ENCODE measurements at places on chromosomes 16 and 17.

DNA sequence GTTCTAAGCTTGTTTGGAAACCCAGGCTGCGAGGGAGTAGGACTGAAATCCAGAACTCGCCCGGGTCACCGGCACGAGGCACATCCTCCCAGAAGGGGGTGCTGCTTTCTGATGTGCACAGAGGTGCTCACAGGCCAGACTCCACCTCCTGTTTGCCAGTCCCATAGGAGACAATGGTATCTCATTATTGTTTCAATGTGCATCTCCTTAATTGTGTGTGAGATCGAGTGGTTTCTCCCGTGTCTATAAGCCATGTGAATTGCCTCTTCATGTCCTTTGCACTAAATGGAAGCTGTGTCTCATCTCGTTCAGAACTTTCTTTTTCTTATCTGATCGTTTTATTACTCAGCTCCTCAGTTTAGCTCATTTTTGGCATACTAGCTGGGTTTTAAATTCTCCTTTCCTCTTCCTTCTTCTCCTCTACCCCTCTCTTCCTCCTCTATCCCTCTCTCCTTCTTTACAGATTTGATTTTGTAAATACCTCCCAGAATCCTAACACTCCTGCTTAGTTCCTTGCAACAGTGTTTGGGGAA is 32.1 kb upstream of the PRKCB start:
- DNase-seq = no peak

DNA sequence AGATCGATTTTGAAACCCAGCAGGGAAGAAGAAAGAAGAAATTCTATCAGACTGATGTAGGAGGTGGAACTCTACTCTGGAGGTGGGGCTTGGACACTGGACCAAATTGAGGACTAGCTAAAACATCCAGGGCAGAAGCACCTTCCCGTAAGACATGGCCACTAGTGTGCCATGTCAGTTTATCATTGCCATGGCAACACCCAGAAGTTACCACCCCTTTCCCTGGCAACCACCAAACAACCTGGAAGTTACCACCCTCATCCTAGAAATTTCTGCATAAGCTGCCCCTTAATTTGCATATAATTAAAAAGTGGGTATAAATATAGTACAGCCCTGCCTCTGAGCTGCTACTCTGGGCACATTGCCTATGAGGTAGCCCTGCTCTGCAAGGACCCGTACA is 66.7 kb downstream of the NACA2 start:
- DNase-seq = no peak

DNA sequence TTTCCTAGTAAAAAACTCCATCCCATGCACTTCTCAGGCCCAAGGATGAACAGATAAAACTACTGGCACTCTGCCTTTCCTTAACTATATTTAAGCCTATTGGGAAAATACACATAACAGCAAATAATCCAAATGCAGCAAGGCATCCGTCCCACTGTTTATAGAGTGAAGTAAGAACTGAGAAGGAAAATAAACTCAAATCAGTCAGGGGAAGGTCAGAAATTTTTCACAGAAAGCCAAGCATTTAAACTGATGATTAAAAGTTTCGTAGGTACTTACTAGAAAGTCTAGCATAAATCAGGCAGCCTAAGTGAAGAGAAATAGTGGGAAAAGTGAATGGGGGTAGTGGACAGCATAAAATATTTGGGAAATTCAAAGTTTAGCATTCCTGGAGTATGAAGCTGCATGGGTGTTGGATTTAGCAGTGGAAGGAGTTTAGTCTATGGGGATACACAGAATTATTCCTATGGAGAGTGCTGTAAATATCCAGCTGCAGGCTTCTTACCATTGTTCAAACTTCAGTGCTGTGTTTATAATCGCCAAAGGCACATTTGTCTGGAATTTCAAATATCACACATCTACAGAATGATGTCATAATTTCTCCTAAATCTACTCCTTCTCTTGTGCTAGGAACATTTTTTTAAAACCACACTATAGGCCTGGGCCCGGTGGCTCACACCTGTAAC is 1131.0 kb upstream of the GOT2 start:
- DNase-seq = no peak

- no peak for DNase-seq
Observed at GRCh38 chr17:51407576-51407975, 147.2 kb downstream of the UTP18 start.

DNA sequence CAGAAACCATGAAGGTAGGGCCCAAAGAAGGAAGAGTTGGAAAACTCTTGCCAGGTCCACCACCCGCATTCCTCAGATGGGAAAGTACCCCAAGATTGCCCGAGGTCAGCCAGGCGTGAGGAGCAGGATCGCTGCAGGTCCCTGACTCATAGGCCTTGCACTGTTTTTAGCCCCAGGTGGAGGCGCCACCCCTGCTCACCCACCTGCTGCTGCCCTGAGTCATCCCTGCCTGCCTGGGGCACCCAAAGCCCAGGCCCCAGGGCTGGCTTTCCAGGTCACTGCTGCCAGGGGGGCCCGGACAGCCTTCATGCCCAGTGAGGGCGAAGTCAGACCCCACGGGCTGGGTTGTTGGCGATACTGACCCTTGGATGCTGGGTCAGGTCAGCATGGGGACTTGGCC is 100.9 kb downstream of the AMFR start:
- DNase-seq = no peak

GRCh38 chr17:7464081-7464480 is 15.3 kb downstream of the ZBTB4 start:
- no peak for DNase-seq

- no peak for DNase-seq
Observed at GRCh38 chr17:78935419-78936323, 10.5 kb upstream of the TIMP2 start.

DNA sequence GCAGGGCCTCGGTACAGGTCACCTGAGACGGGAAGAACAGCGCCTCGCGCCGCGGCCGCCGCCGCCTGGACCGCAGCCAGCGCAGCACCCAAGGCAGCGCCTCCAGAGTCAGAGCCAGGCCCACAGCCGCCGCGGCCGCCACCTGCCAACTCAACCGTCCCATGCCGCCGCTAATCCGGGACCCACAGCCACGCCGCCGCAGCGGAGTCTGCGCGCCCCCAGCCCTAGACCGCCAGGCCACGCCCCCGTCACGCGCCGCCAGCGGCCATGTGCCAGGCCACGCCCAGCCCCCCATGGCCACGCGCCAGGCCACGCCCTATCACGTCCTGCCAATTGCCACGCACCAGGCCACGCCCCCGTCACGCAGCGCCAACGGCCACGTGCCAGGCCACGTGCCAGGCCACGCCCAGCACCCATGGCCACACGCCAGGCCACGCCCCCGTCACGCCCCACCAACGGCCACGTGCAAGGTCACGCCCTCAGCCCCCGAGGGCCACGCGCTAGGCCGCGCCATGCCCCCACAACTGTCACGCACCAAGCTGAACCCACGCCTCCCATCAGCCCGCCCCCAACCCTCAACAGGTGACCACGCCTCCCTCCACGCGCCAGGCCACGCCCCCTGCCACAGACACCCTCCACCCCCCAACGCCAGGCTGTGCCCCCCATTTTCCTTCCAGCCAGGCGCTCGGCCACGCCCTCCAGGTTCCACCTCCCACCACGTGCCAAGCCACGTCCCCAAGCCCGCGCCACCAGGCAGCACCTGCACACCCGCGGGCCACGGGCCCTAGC is at the start of gene PLD6:
Gene PLD6, minus strand, starts transcription at position 210 of the 789 bp plus-strand sequence. Its CDS starts 47 bp downstream, at position 163.
- peak; percentile 95 for DNase-seq

DNA sequence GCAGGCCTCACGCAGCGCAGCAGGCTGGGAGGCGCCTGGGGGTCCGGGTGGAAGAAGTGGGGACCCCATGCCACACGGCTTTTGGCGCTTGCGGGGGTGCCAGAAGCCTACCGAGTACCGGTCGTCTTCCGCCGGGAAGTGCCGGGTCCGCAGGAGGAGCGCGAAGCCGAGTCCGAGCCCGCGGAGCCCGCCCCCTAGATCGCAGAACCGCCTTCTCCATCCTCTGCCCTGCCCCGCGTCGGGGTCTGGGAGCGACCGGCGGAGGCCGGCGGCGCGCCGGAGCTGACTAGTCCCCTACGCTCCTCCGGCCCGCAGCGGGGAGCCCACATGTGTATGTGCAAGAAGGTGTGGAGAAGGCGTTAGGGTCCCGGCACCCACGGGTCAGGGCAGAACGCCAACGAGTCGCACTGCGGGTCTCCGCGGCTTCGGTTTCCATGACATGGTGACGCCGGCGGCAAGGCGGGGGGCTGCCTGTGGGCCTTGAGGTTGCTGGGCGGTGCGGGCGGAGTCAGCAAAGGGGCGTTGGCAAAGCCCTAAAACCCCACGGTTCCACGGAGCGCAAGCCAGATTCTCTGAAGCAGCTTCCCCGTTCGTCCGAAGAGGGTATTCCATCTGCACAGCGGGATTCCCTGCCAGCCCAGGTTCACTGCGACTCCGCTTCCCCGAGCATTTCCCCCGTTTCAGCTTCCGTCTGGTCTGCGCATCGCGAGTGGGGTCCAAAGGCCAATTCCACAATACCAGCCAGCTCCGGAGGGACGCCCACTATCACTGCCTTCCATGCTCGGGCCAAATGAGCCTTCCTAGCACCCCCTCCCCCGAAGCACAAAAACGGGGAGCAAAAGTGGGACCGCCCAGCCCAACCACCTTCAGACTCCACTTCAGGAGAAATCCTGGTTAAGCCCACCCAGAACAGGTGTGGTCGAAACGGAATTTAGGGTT is 2.3 kb upstream of the LHX1 start:
- no peak for DNase-seq

- DNase-seq = peak; percentile 63
Observed at GRCh38 chr17:28744972-28745785, 1.4 kb downstream of the TRAF4 start.

GRCh38 chr16:3045758-3046640 is at the start of gene MMP25:
Gene MMP25, plus strand, starts transcription at chr16:3046561. Its CDS starts 357 bp downstream, at chr16:3046918.
- no peak for DNase-seq

DNA sequence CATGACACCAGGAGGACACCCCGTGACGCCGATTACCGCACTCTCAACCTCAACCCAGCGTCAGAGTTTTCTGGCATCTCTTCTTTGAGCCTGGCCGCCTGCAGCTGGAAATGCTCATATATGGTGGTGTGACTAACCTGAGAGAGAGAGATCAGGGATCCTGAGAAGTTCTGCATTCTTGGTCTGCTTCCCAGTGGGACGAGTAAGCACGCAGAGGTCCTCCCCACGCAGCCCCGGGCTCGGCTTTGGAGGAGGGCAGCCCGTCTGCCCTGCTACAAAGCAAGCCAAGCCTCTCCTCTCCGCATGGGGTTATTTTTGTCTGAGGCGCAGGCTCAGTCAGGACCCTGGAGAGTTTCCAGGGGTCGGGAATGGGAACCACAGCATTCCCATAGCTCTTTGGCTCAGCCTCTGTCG is 16.5 kb downstream of the CRISPLD2 start:
- DNase-seq = no peak

DNA sequence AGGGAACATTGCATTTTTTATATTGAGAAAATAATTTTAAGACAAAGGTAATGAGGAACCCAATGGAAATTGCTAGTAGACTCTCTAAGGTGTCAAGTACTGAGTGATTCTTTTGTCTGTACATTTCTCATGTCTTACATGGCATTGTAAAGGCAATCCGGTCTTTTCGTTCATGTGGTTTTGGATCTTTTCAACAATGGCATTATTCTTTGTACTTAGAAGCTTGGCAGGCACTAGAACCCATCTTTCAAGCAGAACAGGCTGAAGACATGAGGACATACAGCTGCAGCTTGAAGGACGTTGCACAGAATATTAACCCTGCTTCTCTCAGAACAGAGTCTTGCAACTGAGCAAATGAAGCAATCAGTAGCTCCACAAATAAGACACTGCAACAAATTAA is 231.5 kb upstream of the ZFHX3 start:
- no peak for DNase-seq

DNA sequence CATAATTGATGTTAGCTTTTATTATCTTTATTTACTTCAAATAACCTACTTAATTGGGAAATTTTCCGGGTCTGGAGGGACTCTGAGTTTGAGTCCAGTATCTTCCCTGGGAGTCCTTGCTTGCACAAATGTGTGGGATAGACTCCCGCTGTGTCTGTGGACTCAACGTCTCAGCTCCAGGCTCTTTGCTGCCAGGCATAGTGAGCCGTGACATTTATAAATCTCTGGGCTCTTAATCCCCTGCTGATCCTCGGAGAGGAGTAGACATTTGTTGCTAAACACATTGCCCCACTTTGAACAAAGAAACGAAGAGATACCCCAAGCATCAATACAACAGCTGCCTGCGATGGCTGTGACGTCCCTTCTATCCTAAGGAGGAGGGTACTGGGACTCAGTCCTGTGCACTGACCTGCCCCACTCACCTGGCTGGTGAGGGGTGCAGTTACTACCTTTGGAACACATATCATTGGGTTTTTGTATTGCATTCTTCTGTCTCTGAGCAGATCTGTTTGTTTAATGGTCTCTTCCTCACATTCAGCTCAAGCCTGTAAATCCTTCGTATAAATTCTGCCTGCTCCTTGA is 316.9 kb downstream of the HAPSTR1 start:
- DNase-seq = no peak

DNA sequence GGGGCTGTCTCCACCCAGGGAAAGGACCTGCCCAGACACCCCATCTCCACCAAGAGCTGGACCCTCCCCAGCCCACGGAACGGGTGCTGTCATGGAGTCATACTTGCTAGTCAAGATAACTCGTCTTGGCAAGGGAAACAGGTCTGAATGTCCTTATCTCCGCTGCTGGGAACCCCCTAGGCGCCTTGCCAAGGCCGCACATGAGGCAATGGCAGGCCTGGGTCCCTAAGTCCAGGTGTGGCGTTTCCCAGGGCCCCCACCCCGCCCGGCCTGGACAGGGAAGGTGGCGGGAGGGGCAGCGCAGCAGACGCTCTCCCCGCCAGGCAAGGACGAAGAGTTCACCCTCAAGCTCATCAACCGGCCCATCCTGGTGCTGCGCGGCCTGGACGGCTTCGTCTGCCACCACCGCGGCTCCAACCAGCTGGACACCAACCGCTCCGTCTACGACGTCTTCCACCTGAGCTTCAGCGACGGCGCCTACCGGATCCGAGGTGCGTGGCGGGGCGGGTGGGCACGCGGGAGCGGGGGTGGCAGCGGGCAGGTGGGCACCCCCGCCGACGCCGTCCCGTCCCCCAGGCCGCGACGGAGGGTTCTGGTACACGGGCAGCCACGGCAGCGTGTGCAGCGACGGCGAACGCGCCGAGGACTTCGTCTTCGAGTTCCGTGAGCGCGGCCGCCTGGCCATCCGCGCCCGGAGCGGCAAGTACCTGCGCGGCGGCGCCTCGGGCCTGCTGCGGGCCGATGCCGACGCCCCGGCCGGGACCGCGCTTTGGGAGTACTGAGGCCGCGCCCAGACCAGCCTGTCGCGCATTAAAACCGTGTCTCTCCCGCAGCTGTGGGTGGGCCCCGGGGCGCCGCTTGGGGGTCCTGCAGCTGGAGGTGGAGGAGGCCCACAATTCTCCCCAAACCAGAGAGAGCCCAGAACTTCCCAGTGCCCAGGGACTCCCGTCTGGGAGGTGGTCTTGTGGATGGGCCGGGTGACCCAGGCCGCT is 8.4 kb downstream of the FSCN2 start:
- no peak for DNase-seq

DNA sequence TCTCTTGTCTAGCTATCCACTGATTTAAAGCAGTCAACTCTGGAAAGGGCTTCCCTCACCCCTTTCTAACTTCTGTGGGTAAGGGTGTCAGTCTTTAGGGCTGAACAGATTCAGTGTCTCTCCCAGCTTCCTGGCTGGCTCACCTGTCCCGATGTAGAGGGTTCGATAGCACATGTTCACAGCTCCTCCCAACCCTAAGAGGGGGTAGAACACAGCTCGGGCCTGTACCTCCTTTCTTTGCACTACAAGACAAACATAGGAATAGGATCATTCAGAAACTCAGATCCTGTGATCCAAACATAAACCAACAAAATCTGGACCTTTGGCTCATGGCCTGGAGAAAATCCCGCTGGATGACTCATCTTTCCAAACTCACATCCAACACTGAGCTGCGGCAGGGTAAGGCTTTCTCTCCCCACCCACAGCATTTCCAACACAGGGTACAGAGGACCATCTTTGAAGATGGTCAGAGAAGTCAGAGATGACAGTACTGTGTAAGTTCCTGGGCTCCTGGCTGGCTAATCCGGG is 5.8 kb upstream of the DHRS13 start:
- no peak for DNase-seq

All from liver (tissue), 10 donors.